Glomerular endothelial cell (primary cell): ENCODE measurements at places on chromosomes 2 and 18. TPM values are rescaled to one million over a fixed set of nuclear protein-coding genes. Genes with fewer than 3 reads are reported as not detected.

DNA sequence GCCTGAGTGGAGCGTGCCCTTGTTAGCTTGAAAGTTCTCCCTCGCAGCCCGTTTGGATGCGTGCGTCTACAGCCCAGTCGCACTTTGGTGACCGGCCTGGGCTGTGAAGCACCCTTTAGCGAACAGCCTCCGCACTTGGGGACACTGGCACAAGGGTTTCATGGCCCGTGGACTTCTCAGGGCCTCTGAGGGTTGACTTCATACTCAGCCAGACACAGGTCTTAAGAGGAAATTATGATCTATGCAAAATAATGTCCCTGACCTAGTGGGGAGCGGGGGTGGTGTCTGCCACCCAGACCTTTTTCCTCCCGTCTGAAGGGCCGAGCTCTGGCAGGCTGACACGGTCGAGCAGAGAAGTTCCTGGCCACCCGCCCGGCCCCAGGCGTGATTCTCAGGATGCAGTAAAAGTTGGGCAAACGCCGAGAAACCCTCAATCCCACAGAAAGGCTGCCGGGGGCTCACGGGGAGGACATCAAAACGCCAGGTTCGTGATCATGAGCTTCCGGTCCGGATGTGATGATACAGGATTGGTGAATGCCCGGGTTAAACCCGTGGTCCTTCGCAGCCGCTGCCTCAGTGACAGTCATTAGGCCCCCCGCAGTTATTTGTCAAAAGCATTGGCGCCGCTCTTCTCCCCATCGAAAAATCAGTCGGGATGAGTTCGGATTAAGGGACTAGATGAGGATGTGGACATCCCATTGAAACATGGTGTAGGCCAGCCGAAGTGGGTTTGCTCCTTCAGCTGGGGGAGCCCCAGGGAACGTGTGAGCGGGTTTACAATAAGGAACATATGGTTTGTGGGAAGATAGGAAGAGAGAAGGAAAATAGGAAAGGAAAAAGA, 3.6 kb upstream of the PAX3 start:
- no peak for DNase-seq

DNA sequence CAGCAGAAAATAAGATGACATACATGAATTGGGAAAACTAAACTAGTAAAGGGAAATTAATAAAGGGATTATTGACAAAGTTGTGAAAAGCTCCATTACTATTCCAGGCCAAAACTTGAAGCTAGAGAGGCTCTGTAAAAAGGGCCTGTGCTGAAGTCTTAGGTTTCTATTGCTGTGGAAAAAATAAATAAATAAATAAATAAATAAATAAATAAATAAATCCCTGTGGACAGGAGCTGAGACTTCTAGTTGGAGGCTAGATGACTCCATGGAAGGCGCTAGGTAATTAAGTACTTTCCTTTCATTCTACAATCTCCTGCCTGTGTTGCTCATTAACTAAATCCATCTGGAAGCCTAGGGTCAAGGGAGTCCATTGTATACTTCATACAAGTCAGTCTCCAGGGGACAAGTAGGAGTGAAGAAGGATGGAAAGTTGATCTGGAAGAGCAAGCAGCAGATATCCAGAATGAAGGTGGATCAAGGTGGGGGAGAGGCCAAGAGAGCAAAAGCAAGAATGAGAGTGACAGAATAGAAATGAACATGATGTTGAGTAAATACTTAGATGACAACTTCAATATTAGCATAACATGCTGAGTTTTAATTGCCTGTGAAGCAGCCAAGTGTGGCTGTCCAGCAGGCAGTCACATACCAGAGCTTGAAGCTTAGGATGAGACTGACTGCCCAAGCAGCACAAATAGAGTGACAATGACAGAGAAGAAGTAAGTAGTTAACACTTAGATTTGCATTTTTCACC, 26.2 kb upstream of the CCNT2 start:
- DNase-seq, result no peak

DNA sequence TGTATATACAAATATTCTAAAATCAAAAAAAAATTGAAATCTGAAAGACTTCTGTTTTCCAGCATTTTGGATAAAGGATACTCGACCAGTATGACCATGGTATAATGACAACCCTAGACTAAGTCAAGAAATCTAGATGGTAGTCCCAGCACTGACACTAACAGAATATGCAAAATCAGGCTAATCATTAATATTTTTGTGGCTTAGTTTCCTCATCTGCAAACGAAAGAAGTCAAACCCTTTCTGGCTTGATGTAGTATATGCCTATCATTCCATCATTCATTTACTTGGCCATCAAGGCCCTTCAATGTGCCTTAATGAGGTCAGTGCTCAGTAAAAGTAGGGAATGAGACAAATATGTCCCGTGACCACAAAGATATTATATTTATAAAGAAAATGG, 83.5 kb downstream of the NCKAP5 start:
- no peak for DNase-seq

- no peak for DNase-seq
Observed at GRCh38 chr2:98952966-98953365, 16.9 kb upstream of the CRACDL start.

- DNase-seq, result no peak
Observed at GRCh38 chr2:200640901-200641300, 55.1 kb downstream of the AOX1 start.

GRCh38 chr2:75098856-75099255, 100.5 kb downstream of the TACR1 start:
- no peak for DNase-seq

DNA sequence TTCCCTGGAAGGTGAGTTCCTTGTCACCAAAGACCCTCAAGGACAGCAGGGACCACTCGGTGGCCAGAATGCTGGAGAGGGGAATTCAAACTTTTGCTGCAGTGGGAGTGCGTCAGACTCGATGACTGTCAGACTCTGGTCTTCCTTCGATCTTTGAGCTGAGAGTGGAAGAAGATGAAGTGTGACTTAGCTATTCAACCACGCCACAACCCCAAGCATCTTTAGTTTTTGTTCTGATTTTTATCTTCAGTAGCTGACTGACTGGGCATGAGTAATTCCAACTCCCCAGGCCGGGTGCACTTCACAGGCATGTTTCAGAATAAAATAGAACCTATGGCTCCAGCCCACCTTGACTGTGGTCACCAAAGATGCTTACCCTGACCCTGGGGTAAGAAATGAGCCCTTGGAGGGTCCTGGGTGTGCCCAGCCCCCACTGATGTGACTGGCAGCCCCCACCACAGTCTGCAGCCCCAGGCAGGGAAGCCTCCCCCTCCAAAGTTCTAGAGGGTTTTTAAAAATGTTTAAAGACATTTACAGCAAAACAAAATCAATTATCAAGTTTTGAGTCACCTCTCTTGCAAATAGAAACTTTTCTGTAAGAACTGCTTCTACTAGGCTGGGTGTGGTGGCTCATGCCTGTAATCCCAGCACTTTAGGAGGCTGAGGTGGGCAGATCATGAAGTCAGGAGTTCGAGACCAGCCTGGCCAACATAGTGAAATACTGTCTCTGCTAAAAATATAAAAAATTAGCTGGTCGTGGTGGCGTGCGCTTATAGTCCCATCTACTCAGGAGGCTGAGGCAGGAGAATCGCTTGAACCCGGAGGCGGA, 24.9 kb upstream of the YWHAQ start:
- no peak for DNase-seq

- DNase-seq, result no peak
Observed at GRCh38 chr2:239949075-239949474, 76.1 kb downstream of the NDUFA10 start.

GRCh38 chr2:176178757-176179295, 9.6 kb upstream of the HOXD1 start:
- no peak for DNase-seq

- no peak for DNase-seq
Observed at GRCh38 chr2:43225788-43226557, 433 bp downstream of the ZFP36L2 start.

Gene TUBA3E
- total RNA-seq, result not detected in 2 replicates

Gene ACKR3
- total RNA-seq, result 3.6 and 36.8 TPM in 2 replicates

Gene FSIP2
- 0.24 and 0.82 TPM in 2 replicates for total RNA-seq
